ENCODE measurements at places on chromosomes 16 and 17.
A peak's percentile ranks its signal among the peaks of the same experiment; 100 is the strongest.

DNA sequence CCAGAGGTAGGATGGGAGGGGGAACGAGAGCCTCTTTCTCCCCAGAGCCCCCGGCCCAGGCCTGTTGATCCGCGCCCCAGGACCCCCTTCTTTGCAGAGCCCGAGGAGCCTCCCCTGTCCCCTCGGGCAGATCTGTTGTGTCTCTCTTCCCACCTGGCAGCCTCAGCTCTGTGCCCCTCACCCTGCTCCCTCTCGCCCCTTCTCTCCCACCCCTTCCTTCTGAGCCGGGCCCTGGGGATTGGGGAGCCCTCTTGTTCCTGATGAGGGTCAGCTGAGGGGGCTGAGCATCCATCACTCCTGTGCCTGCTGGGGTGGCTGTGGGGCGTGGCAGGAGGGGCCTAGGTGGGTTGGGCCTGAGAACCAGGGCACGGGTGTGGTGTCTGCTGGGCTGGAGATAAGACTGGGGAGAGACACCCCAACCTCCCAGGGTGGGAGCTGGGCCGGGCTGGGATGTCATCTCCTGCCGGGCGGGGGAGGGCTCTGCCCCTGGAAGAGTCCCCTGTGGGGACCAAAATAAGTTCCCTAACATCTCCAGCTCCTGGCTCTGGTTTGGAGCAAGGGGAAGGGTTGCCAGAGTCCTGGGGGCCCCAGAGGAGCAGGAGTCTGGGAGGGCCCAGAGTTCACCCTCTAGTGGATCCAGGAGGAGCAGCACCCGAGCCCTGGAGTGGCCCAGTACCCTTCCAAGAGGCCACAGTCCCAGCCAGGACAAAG lies 65.4 kb downstream of the MRC2 start:
- DNase-seq: no peak

GRCh38 chr16:13902677-13903076 lies 17.3 kb upstream of the ERCC4 start:
- DNase-seq: peak; percentile 78

- no peak for DNase-seq
Observed at GRCh38 chr16:84085773-84086172, 31.0 kb downstream of the MBTPS1 start.

DNA sequence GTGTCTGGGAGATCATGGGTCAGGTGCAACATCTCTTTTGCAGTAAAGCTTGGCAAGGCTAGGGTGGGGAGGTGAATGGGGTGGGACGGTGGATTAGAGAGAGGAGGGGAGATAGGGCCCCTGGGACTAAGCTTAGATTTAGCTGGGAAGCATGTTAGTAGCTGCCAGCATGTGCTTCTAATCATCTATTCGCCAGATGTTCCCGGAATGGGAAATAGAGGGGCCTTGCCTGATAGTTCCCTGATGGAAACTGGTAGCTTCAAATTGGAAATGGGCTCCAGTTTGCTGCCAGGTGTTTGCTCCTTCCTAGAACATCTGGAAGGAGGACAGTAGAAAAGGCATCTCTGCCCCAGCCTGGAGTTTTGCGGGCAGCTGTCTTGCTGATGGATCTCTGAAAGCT lies 176.1 kb downstream of the CCDC182 start:
- no peak for DNase-seq

DNA sequence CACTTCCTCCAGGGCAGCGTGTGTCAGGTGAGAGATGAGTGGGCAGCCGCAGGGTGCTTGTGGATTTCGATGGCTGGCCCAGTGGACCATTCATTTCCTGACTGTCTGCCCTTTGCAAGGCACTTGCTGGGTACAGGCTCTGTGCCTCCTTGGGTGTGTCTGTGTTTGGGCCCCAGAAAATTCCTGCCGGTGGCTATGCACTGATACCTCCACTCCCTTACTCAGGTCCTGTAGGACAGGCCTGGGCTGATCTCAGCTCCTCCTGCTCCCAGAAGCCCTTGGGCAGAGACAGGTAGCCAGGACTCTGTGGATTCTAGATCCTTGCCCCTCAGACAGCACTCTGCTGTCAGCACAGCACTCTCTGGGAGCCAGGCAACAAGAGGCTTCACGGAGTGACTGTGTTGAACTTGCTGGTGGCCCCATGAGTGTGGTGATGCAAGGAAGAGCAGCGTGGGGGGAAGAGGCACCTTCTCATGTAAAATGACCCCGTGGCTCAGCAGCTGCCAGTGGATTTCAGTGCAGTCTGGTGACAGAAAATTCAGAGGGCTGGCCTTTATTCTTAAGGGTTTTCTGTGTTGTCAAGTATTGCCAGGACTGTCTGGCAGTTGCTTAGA lies 29.0 kb downstream of the PGS1 start:
- DNase-seq: no peak

- peak; percentile 52 for DNase-seq
Observed at GRCh38 chr16:78770353-78771091, 671.1 kb downstream of the WWOX start.

DNA sequence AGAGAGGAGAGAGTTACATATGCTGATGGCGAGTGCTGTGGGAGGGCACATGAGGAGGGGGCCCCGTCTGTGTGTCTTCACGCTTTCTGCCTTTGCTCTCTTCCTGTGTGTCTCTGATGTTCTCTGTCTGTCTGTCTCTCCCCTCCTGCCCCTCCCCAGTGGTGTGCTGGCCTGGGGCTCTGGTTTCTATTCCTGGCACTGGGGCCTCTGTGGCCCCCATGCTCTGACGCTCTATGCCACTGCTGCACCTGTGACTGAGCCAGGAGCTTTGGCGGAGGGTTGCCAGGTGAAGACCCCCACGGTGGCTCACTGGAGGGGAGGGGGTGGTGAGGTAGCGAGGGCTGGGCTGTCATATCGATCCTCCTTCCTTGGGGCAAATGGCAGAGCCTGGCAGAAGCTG lies 24.6 kb upstream of the BRD7 start:
- no peak for DNase-seq

Measured in astrocyte of the hippocampus (primary cell).